ENCODE measurements at places on chromosomes 2 and 18. TPM values are rescaled to one million over a fixed set of nuclear protein-coding genes. Genes with fewer than 3 reads are reported as not detected.

- H3K4me3 ChIP-seq, result no peak overlapping the region
- no peaks in the 10 kb centered on the region for H3K4me1 ChIP-seq
- no peaks in the 10 kb centered on the region for H3K27me3 ChIP-seq
These were observed 62.1 kb downstream of the RND3 start for GRCh38 chr2:150425121-150425955.

DNA sequence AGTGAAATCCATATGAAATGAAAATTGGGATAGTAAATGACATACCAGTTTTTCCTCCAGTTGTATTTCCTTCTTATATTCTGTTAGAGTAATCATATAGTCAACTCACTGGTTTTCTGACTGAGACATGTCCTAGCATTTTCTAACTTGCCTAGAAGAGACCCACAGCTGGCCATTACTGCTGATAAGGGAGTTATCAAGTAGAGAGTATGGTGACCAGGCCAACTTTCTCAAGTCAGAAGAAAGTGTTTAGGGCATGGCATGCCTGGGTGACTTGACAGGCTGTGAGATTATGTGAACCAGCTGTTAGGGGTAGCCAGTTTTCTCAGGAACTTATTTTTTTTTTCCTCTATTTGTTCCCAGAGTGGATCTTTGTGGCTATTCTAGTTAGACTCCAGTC lies 81.2 kb downstream of the GPD2 start:
- no peaks in the 10 kb centered on the region for H3K27me3 ChIP-seq
- H3K27ac ChIP-seq, result no peak overlapping the region
- no peak overlapping the region for H3K4me3 ChIP-seq
- H3K4me1 ChIP-seq, result peaks cover 1% of the 10 kb centered on the region
- peaks cover 18% of the 10 kb centered on the region for H3K36me3 ChIP-seq

- no peak overlapping the region for H3K27ac ChIP-seq
- H3K4me3 ChIP-seq, result no peak overlapping the region
- peaks cover 2% of the 10 kb centered on the region for H3K27me3 ChIP-seq
- no peak for DNase-seq
- H3K4me1 ChIP-seq, result peaks cover 53% of the 10 kb centered on the region
These were observed 47.7 kb upstream of the EHBP1 start for GRCh38 chr2:62657783-62658182.

GRCh38 chr2:24870440-24870839 lies 49.6 kb downstream of the ADCY3 start:
- H3K27ac ChIP-seq, result no peak overlapping the region
- H3K4me3 ChIP-seq, result no peak overlapping the region
- H3K36me3 ChIP-seq, result peaks cover 5% of the 10 kb centered on the region
- DNase-seq, result no peak
- H3K27me3 ChIP-seq, result no peaks in the 10 kb centered on the region

- H3K4me1 ChIP-seq, result peaks cover 59% of the 10 kb centered on the region
- H3K27ac ChIP-seq, result peak overlapping the region; percentile 21
- H3K27me3 ChIP-seq, result peaks cover 10% of the 10 kb centered on the region
- no peak overlapping the region for H3K4me3 ChIP-seq
- no peak for DNase-seq
These were observed 16.2 kb downstream of the CEP68 start for GRCh38 chr2:65072181-65072970.

GRCh38 chr2:3756306-3756705 lies 52.9 kb downstream of the DCDC2C start:
- H3K4me3 ChIP-seq, result no peak overlapping the region
- H3K27me3 ChIP-seq, result no peaks in the 10 kb centered on the region
- H3K4me1 ChIP-seq, result no peaks in the 10 kb centered on the region
- no peak overlapping the region for H3K27ac ChIP-seq
- 0 out of 2 replicates have a peak, but pooled peaks cover 4% of the 10 kb centered on the region for H3K36me3 ChIP-seq
- DNase-seq, result no peak

DNA sequence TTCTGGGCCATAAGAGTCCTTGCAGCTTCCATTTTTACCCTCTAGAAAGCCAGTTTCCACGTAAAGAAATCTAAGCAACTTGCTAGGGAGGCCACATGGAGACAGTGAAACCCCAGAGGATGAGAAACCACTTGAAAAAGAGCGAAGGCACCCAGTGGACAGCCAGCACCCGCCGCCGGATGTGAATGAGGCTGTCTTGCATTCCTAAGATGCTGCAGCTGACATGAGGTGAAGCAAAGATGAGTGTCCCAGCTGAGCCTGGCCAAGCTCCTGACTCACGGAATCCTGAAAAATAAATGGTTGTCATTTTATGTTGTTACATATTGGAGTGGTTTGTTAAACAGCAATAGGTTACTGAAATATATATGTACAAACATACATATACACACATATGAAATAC lies 65.9 kb upstream of the STPG4 start:
- DNase-seq, result peak; percentile 74
- peak overlapping the region; percentile 71 for H3K27ac ChIP-seq
- peaks cover 2% of the 10 kb centered on the region for H3K27me3 ChIP-seq
- peaks cover 62% of the 10 kb centered on the region for H3K4me1 ChIP-seq

- no peaks in the 10 kb centered on the region for H3K36me3 ChIP-seq
- peaks cover 19% of the 10 kb centered on the region for H3K4me1 ChIP-seq
- no peak overlapping the region for H3K4me3 ChIP-seq
- no peak for DNase-seq
These were observed 10.5 kb upstream of the BBS5 start for GRCh38 chr2:169468841-169469240.

DNA sequence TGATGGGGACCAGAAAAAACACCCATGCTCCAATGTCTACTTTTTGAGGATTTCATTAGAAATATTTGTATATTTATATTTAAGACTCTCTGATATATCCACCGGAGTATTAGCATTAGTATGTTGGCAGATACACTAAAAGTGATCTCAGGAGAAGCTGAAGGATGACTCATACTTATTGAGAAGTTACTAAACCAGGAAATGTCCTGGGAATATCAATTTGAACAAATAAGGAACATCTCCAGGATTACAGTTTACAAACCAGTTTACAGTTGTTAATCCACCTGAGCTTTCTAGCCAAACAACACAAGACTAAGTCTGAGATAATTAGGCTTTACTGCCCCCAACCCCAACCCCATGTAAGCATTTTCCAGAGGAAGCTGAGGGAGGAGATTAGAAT lies 16.1 kb upstream of the DPP4 start:
- peak overlapping the region; percentile 75 for H3K27ac ChIP-seq
- H3K27me3 ChIP-seq, result no peaks in the 10 kb centered on the region

DNA sequence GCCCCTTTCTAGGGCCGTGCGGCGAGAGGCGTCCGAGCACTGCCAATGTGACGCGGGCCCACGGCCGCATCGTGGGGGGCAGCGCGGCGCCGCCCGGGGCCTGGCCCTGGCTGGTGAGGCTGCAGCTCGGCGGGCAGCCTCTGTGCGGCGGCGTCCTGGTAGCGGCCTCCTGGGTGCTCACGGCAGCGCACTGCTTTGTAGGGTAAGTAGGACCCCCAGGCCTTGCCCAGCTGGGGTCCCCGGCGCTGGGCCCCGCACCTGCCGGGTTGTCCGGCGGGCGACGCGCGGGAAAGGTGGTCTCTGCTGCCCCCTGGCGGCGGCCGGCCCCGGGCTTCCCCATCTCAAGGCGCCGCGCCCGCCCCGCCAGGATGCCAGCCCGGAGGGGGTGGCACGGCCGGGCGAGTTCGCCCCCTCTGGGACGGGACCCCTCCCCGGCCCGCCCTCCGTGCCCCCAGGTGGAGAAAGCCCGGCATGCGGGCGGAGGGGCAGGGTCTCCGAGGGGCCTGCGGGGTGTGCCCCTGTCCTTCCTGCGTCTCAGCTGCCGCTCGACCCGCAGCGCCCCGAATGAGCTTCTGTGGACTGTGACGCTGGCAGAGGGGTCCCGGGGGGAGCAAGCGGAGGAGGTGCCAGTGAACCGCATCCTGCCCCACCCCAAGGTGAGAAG lies 1.9 kb downstream of the PRSS56 start:
- H3K27ac ChIP-seq, result no peak overlapping the region
- no peaks in the 10 kb centered on the region for H3K4me1 ChIP-seq
- DNase-seq, result no peak
- no peak overlapping the region for H3K4me3 ChIP-seq

DNA sequence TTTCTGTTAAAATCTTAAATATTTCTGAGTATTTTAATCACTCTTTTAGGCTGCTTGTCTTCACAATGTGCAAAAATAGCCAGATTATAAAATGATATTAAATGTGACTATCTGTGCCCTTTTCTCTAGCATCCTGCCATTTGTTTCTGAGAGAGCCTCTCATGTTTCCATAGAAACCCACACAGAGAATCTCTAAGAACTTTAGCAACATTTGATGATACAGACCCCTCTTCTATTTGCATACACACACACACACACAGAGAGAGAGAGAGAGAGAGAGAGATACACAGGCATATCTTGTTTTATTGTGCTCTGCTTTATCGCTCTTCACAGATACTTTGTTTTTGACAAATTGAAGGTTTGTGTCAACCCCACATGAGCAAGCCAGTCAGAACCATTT lies 134.5 kb upstream of the DDX18 start:
- H3K4me1 ChIP-seq, result no peaks in the 10 kb centered on the region
- DNase-seq, result no peak
- H3K36me3 ChIP-seq, result no peaks in the 10 kb centered on the region
- no peak overlapping the region for H3K27ac ChIP-seq
- no peaks in the 10 kb centered on the region for H3K27me3 ChIP-seq

DNA sequence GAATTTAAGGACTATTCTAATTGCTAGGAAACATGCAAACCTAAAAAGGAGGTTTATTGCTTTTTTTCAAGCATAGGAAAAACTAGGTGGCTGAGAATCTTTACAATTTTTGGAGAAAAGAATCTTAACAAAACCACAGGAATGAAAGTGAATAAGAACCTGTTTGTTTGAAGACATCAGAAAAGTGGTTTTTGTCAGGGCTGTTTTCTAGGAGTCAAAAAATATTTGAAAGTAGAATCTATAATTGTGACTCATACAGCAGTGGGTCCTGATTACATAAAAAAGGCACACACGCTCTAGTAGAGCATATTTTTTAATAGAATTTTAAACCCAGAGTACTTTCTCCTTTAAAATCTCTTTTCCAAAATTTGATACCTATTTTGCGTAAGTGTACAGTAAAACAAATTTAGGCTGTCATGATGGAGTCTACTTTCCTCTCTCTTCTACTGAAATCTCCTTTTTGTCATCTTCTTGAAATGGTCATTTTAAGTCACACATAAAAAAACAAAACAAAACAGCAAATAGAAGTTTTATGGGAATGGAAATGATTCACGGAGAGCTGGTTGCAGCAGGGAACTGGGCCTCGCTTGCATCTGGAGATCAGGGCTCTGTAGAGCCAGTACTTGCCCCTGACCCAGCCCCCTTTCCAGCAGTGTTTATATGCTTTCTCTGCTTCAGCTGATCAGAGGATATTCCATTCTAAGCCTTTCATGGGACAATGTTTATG lies 59.1 kb upstream of the PELI1 start:
- H3K36me3 ChIP-seq, result no peaks in the 10 kb centered on the region
- peaks cover 37% of the 10 kb centered on the region for H3K4me1 ChIP-seq
- H3K27ac ChIP-seq, result peak overlapping the region; percentile 83
- DNase-seq, result peak; percentile 50

DNA sequence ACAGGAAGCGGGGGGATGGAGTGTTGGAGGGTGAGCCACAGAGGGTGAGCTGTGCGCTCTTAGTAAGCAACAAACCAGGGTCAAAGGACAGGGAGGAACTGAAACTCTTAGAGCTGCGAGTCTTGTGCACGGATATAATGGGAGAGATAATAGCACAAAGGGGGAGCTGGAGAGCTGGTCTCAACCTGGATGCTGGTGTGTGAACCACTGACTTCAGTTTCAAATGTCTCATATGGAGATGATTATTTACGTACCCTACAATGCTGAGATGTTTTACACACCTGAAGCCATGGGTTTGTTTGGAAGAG lies 35.9 kb downstream of the PTGR3 start:
- H3K4me3 ChIP-seq, result no peak overlapping the region
- DNase-seq, result peak; percentile 11
- H3K27me3 ChIP-seq, result peaks cover 13% of the 10 kb centered on the region

DNA sequence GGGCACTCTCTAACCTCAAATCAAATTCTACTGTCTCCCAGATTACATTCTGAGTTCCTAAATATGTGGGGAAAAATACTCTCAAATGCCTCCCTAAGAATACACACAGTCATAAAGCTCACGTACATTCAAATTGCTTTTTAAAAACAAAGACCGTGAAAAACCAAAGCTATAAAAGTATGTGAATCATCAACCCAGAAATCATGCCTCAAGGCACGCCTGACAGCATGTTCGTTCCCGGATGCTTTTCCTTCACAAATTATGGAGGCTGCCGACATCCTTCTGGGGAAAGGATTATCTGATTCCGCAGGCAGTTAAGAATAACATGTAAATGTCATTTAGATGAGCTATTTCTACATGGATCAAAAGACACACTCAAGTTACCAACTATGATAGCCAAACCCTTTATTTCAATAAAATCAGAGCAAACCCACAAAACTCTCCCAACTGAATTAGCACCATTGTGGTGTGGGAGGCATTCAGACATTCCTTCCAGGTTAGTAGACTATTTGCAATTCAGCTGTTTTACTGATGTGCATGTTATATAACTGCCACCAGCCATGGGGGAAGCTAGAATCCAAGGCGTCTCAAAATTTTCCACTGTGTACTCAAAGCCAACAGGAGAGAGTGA lies 398.2 kb upstream of the TRIB2 start:
- H3K27ac ChIP-seq, result peak overlapping the region; percentile 98
- no peaks in the 10 kb centered on the region for H3K36me3 ChIP-seq
- H3K27me3 ChIP-seq, result peaks cover 2% of the 10 kb centered on the region
- peaks cover 71% of the 10 kb centered on the region for H3K4me1 ChIP-seq
- peak overlapping the region; percentile 73 for H3K4me3 ChIP-seq

- H3K4me3 ChIP-seq, result no peak overlapping the region
- H3K4me1 ChIP-seq, result no peaks in the 10 kb centered on the region
- H3K36me3 ChIP-seq, result no peaks in the 10 kb centered on the region
- no peak for DNase-seq
- H3K27me3 ChIP-seq, result no peaks in the 10 kb centered on the region
- no peak overlapping the region for H3K27ac ChIP-seq
These were observed 34.9 kb downstream of the RNF144A start for GRCh38 chr2:6952101-6952500.

DNA sequence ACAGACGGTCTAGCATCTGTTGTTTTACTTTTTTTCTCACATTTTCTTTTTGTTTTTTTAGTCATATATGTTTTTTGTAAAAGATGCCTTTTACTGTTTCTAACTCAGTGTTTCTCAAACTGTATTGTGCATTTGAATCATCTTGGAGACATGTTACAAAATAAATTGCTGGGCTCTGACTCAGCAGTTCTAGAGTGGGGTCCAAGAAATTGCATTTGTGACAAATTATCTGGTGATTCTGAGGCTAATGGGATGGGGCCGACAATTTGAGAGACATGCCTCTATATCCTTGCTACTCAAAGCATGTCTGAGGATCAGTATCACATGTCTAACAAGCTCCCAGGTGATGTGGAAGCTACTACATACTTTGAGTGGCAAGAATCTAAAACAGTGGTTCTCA lies 478.8 kb downstream of the PLCL1 start:
- no peak overlapping the region for H3K27ac ChIP-seq
- no peaks in the 10 kb centered on the region for H3K36me3 ChIP-seq
- no peaks in the 10 kb centered on the region for H3K4me1 ChIP-seq
- no peak overlapping the region for H3K4me3 ChIP-seq
- H3K27me3 ChIP-seq, result peaks cover 2% of the 10 kb centered on the region
- DNase-seq, result no peak

PRR30 gene
- total RNA-seq, result not detected

CDH2 gene
- 317 TPM for total RNA-seq

ANKRD53 gene
- total RNA-seq, result 0.92 TPM

SCN7A gene
- total RNA-seq, result 0.05 TPM

NDC80 gene
- 11.8 TPM for total RNA-seq

HOXD8 gene
- 4.5 TPM for total RNA-seq

SLC19A3 gene
- total RNA-seq, result not detected

RAD51AP2 gene
- not detected for total RNA-seq

TCF7L1 gene
- 2.6 TPM for total RNA-seq

SAG gene
- not detected for total RNA-seq
